ENCODE measurements at places on chromosomes 2 and 18.

DNA sequence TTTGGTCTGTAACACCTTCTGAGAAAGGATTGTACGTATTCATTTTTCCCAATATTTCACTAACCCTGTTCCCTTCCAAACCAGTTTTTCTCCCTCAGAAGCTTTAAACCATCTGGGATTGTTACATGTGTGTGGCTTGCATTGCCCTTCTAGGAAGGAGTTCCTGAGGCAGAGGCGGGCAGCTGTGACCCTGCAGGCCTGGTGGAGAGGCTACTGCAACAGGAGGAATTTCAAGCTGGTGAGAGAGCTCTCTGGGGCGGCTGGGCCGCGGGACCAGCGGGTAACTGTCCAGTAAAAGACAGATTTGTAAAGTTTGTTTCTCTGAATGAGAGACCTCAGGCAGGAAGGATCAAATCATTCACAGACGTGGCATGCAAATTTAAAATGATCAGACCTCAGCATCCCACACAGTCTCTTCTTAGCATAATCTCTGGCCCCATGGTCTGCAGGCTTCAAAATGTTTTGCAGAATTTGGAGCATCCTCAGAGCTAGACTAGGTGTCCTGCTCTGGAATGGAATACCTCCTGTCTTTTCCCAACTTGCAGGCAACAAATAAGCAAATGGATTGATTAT is 40.2 kb upstream of the GPR17 start:
- DNase-seq: no peak

- no peak for DNase-seq
These were observed 47.6 kb upstream of the FAM124B start for GRCh38 chr2:224449212-224450147.

- no peak for DNase-seq
These were observed 52.6 kb downstream of the CHN1 start for GRCh38 chr2:174952607-174953006.

DNA sequence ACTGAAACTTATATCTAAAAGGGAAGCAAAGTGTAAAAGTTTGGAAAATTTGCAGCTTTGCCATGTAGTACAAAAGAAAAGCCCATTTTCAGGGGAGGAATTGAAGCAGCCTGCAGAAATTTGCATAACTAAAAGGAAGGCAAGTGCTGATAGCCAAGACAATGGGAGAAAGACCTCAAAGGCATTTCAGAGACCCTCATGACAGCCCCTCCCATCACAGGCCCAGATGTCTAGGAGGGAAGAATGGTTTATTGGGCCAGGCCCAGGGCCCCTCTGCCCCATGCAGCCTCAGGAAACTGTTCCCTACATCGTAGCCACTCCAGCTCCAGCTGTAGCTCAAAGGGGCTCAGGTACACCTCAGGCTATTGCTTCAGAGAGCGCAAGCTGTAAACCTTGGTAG is 14.4 kb upstream of the WDR75 start:
- DNase-seq: no peak

GRCh38 chr2:196854629-196855028 is 45.5 kb upstream of the C2orf66 start:
- DNase-seq: no peak

- no peak for DNase-seq
These were observed 146.6 kb upstream of the FANCL start for GRCh38 chr2:58387701-58388100.

- DNase-seq: peak; percentile 46
These were observed 727 bp downstream of the NCOA1 start for GRCh38 chr2:24491542-24492420.

- DNase-seq: no peak
These were observed 205.2 kb downstream of the SP3 start for GRCh38 chr2:173759959-173760358.

All from T47D (cell line).